HTR-8/SVneo (cell line): ENCODE measurements at places on chromosomes 6 and 20.

DNA sequence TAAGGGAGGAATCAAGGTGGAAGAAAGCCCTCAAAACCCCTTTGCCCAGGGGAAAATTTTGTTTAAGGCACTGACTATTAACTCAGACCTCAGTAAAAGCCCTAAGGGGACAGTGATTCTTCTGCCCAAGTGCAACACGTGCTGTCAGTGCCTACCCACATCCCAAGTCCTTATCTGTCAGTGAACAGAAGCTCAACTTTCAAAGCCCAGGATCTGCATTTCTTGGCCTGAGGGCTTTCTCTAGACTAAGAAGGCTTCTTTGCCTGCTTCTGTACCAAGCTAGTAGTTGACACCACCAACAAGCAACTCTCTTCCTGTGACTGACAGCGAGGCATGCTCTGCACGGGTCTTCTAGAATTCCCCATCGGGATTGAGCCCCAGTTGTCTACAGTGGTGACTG is 416.0 kb upstream of the SPTLC3 start:
- no peak for DNase-seq

GRCh38 chr6:110564703-110565421 is 88.4 kb upstream of the SLC22A16 start:
- no peak for DNase-seq

GRCh38 chr20:61522498-61523090 is 270.5 kb downstream of the CDH4 start:
- DNase-seq: no peak

GRCh38 chr20:37505263-37506151 is 15.5 kb upstream of the NNAT start:
- DNase-seq: no peak

DNA sequence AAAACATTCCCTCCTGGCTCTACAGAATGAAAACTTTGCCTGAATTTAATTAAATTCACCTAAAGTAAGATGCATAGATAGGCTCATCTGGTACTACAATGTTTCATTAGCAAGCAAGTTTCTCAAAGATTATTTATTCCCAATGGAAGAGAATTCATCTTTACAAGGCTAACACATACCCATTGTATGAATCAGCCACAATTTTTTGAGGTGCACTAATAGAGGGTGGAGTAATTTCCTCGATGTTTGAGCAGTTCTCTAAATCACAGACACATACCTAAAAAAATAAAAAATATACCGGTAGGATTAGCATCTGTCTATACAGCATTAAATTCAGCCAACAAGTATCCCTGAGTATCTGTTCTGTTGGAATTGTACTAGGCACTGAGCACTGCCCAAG is 32.7 kb downstream of the ROS1 start:
- no peak for DNase-seq

- no peak for DNase-seq
Measured at GRCh38 chr6:149209871-149210775, 107.4 kb upstream of the TAB2 start.

GRCh38 chr6:108119769-108120141 is 45.2 kb upstream of the OSTM1 start:
- DNase-seq: no peak

GRCh38 chr6:34248198-34248726 is 544 bp downstream of the SMIM29 start:
- no peak for DNase-seq

GRCh38 chr6:36539814-36540568 is 7.3 kb downstream of the STK38 start:
- no peak for DNase-seq
